T-helper 17 cell (primary cell): ENCODE measurements at places on chromosomes 1 and 21.

DNA sequence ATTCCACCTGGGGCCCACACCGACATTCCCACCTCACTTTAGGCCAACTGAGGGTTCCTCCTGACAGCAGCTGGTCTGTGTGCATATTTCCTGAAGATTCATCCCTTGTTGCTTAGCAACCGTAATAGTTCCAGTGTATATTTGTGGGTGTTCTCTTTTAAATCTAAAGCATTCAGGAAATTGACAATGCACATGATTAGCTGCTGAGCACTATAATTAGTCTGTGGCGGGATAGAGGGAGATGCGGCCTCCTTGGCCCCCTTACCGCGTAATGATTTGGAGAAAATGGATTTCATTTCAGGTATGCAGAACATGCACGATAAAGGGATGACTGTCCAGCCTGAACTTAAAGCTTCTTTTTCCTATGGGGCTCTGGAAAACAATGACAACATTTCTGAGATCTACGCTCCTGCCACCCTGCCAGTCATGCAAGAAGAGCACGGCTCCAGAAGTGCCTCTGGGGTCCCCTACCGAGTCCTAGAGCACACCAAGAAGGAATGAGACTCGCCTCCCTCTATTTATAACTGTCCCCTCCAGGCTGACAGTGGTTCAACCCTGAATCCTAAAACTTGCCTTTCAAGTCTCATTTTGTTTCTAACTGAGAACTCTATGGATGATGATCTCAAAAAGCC, 33.8 kb upstream of the RCAN3 start:
- no peak for DNase-seq

DNA sequence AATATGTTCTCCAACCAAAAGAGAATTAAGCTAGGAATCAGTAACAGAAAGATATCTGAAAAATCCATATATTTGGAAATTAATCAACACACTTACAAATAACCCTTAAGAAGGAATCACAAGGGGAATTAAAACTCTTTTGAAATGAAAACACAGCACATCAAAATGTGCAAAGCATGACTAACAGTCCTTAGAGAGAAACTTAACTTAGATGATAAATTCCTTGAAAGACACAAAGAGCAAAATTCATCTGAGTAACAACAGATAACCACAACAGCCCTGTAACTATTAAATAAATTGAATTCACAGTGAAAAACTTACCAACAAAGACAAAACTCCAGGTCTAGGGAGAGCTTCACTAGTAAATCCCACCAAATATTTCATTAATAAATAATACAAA, 283.8 kb downstream of the SDCCAG8 start:
- DNase-seq = no peak

GRCh38 chr21:34927992-34928391, 121.1 kb downstream of the RUNX1 start:
- DNase-seq = no peak

GRCh38 chr1:167483790-167484189, 34.5 kb downstream of the CD247 start:
- no peak for DNase-seq

- peak; percentile 22 for DNase-seq
Observed at GRCh38 chr1:52636721-52637695, 4.0 kb downstream of the SHISAL2A start.

GRCh38 chr1:219506473-219506899, 106.4 kb downstream of the ZC3H11B start:
- no peak for DNase-seq

DNA sequence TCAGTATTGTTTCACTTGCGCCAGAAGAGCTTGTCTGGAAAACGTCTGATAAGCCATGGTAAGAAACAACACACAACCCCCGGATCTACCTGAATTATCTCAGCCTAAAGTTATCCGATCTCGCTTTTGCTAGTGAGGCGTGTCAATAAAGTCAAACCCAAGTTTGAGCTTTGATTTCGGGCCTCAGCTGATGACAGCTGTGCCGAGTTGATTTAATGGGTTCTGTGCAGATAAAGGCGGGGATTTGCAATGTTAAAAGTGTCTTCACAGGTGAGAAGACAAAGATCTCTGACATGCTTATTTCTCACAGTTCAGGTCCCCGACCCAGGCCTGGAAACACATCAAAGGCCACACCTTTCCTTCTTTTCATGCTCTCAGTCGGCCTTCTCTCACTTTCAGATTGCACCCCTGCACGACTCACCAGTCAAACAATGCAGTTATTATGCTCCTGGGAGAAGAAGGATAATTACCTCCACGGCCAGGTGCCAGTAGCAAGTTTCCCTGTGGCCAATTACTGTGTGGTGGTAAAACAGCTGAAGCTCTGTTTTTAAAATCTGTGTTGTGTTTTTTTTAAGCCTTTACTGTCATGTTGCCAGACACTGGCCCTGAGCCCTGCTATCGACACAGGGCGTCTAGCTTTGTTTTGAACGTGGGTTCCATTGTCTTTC, 245.3 kb upstream of the RUNX1 start:
- DNase-seq = no peak

- no peak for DNase-seq
Observed at GRCh38 chr1:33312413-33312749, 8.5 kb downstream of the A3GALT2 start.

GRCh38 chr1:96553811-96554210, 167.8 kb upstream of the PTBP2 start:
- DNase-seq = no peak

DNA sequence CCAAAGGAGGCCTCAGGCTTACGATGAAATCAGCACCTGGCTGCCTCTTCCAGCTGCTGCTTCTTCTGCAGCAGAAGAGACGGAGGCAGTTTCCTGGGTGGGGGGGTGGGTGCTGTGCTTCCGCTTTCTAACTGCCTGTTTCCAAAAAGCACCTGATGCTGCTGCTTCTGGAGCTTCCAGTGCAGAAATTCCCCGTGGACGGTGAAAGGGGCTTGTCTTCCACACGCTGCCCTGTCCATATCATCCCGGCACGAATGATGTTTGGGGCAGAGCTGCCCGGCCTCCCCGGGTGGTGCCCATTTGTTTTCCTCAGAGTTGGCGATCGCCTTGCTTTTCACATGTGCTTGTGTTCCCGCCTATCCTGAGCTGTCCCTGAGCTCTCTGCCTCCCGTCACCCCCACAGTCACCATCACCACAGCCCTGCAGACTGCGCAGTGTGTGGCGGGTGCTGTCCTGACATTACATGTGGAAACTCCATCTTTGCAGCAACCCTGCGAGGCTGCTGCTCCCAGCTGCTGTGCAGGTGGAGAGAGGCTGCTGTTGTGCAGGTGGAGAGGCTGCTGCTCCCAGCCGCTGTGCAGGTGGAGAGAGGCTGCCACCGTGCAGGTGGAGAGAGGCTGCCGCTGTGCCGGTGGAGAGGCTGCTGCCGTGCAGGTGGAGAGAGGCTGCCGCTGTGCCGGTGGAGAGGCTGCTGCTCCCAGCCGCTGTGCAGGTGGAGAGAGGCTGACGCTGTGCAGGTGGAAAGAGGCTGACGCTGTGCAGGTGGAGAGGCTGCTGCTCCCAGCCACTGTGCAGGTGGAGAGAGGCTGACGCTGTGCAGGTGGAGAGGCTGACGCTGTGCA, 1.8 kb downstream of the TTLL10 start:
- DNase-seq = no peak

DNA sequence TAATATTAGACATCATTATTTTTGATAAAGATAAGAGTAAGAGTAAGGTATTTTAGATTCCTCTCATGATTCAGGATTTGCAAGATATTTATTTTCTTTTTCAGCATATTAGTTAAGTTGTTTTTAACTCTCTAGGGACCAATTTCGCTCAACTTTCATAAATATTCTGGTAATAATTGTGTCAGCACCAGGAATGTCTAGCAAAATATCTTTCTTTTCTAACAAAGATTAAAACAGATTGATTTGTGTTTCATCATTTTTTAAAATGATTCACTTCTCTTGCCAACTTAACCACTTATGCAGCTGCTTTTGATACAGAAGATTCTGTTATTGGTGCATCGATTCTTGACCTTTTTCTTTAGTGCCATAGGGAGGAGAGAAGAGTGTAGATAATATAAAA, 172.8 kb upstream of the PTGFR start:
- no peak for DNase-seq

- DNase-seq = no peak
Observed at GRCh38 chr1:234710381-234710780, 100.4 kb upstream of the IRF2BP2 start.

DNA sequence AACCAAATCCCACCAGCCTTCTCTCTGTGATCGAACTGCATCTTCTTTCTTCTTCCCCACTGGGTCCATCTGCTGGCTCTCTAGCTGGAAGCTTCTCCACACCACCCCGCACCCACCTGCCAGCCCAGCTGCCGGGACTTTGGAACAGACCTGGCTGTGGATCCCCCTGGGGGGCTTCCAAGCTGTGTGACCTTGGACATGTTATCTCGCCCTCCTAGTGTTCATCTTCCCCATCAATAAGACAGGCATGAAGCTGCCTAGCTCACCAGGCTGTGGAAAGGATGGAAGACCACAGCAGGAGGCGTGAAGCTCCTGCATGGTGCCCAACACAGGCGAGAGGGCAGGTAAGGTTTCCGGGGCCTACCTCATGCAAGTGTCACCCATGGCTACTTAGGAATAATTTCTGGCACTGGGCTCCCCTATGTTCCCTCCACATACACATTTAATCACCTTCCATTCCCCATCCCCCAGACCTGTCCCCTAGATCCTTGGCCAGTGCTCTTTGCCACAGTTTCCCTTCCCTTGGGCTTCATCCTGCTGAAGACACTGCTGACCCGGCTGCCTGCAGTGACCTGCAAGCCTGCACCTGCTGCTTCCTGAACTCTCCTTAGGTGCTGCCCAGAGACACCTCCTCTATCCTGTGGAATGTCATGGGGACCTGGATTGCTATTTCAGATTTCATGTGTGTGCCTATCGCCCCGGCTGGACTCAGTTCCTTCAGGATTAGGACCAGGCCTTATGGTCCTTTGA, 13.2 kb upstream of the C2CD2 start:
- no peak for DNase-seq

GRCh38 chr1:101145449-101145820, 91.4 kb upstream of the S1PR1 start:
- DNase-seq = no peak

DNA sequence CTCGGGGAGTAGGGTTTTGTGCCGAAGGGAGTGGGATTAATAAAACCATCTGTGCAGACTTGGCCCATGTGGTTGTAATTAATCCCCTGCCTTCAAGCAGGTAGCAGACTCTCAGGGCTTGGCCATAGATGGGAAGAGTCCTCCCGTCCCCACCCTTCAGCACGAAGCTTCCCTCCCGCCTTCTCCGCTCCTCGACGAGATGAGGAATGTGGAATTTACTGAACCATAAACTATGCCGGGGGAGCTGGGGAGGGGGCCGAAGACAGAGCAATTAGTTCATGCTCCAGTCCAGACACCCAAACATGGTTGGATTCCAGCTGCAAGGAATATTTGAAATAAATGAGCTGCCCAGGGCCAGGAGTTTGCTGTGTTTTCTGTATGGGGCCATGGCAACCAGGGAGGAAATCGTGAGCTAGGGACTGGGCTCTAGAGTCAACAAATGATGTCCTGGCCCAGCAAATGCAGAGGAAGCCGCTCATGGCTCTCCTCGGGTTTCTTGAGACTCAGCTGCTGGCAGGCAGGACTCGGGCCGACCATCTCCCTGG, 78.8 kb downstream of the SPSB1 start:
- DNase-seq = no peak

- no peak for DNase-seq
Observed at GRCh38 chr1:218351391-218352074, 6.4 kb downstream of the TGFB2 start.

DNA sequence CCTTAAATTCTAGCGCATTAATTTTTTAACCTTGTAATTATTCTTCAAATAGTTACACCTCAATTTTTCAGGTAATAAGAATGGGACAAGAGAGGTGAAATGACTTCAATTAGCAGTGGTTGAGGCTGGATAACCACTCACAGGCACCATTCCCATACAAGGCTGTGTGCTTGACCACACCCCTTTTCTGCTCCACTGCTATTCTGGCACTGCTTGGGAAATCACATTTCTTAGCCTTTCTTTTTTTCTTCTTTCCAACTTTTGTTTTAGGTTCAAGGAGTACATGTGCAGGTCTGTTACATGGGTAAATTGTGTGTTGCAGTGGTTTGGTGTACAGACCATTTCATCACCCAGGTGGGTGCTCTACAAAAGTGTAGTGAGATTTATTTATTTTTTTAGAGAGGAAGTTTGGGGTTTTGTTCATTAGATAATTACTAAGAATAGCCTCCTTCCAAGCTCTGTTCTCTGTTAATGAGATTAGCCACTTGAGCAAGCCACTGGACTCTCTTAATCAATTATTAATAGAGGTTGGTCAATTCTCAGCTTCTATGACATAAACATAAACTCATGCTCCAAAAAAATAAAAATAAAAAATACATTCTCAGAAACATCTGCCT, 14.4 kb downstream of the ILDR2 start:
- no peak for DNase-seq

DNA sequence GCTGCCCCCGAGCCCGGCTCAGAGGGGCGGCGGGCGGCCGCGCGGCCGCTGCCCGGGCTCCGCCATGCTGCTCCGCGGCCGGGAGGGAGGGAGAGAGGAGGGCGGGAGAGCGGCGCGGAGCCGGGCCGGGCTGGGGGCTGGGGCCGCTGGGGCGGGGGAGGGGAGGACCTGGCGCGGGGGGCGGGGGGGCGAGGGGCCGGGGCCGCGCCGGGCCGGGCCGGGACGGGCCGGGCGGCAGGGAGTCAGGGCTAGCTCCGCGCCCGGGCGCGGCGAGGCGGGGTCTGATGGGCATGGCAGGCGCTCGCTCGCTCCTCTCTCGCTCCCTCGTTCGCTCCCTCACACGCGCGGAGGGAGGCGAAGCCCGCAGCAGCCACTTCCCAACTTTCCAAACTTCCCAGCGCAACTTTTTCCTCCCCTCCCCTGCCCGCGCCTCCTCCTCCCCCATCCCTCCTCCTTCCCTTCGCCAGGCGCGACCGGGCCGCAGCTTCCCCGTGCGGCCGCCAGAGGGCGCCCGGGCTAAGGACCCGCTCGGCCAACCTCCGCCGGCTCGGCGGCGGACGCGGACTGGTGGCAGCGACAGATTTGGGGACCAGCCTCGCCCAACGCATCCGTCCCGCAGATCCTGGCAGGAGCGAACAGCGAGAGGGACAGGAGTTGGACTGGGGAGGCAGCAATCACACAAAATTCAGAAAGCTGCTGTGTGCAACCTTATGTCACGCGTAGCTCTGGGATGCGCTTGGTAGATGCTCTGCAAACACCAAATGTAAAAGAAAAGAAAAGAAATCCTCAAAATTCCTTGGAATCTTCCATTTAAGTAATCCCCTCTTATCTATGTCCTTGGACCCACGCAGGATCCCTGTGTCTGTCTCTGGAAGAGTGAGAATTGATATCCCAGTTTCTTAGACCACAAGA, at the start of gene TRABD2B:
TRABD2B (minus strand) TSS at position 97 of the 912 bp plus-strand sequence.
- DNase-seq = peak; percentile 54

GRCh38 chr1:199859491-199859933, 168.0 kb upstream of the NR5A2 start:
- DNase-seq = no peak
